AG20443 (cell line): ENCODE measurements at places on chromosomes 3 and 15.

- peak; percentile 55 for DNase-seq
Observed at GRCh38 chr15:45179221-45179985, 8.4 kb downstream of the SHF start.

DNA sequence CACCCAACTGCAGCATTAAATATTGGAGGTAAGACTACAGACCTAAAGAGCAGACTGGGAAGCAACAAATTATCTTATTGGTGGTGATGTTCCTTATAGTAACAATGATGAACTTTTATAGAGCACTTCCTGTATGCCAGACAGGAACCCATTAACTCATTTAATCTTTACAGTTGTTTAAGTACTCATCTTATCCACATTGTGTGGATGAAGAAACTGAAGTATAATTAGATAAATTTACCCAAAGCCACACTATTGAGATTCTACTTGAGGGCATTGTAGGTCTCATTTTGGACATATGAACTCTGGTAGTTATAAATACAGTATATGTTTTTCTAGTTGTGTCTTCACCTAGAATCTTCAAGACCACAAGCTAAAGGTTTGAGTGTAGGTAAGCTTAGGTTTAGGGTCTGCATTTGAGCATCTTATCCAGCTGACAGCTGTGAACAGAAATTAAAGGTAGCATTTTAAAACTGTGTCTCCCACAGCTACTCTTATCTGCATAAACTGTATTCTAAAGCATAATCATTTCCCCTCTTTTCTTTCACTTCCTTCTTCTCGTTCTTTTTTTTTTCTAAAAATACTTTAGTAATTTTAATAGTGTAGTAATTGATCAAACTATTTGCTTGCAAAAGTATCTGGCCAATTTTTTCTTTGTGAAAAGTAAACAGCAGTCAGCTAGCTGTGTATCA is 138.2 kb downstream of the UBE2E2 start:
- DNase-seq: no peak

- peak; percentile 81 for DNase-seq
Observed at GRCh38 chr3:39291903-39292329, 12.1 kb upstream of the CX3CR1 start.

GRCh38 chr3:22450786-22451400 is 699.9 kb upstream of the ZNF385D start:
- DNase-seq: peak; percentile 8
